WTC11 (cell line): ENCODE measurements at places on chromosomes 1 and 21. TPM values are rescaled to one million over a fixed set of nuclear protein-coding genes. Genes with fewer than 3 reads are reported as not detected.

GRCh38 chr1:151939141-151939540 lies 29.8 kb upstream of the THEM4 start:
- no peaks in the 10 kb centered on the region for H3K27me3 ChIP-seq
- DNase-seq: no peak
- no peak overlapping the region for H3K4me3 ChIP-seq
- H3K27ac ChIP-seq: no peak overlapping the region
- no peaks in the 10 kb centered on the region for H3K36me3 ChIP-seq

DNA sequence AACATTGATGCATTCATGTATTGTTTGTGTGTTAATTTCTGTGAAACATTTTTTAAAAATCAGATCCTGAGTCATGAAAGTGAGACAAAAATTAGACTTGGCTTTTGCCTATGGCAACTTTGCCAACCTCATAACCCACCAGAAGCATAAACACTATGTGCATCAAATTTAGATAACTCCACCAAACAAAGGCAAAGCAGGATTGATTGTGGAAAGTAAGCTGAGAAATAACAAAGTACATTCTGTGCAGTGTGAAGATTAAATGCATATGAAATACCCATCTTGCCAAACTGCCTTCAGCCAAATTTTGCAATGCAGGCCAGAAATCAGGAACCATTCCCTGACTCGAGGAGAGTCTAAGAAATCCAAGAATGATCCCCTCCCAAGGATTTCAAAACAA lies 493.4 kb downstream of the AJAP1 start:
- H3K27me3 ChIP-seq: peaks cover 20% of the 10 kb centered on the region
- no peaks in the 10 kb centered on the region for H3K4me1 ChIP-seq
- DNase-seq: no peak

GRCh38 chr1:201253411-201253810 lies 29.9 kb upstream of the PKP1 start:
- no peaks in the 10 kb centered on the region for H3K36me3 ChIP-seq
- H3K27ac ChIP-seq: no peak overlapping the region
- no peak overlapping the region for H3K4me3 ChIP-seq
- H3K27me3 ChIP-seq: no peaks in the 10 kb centered on the region; the same call in 1 of the 2 replicates

DNA sequence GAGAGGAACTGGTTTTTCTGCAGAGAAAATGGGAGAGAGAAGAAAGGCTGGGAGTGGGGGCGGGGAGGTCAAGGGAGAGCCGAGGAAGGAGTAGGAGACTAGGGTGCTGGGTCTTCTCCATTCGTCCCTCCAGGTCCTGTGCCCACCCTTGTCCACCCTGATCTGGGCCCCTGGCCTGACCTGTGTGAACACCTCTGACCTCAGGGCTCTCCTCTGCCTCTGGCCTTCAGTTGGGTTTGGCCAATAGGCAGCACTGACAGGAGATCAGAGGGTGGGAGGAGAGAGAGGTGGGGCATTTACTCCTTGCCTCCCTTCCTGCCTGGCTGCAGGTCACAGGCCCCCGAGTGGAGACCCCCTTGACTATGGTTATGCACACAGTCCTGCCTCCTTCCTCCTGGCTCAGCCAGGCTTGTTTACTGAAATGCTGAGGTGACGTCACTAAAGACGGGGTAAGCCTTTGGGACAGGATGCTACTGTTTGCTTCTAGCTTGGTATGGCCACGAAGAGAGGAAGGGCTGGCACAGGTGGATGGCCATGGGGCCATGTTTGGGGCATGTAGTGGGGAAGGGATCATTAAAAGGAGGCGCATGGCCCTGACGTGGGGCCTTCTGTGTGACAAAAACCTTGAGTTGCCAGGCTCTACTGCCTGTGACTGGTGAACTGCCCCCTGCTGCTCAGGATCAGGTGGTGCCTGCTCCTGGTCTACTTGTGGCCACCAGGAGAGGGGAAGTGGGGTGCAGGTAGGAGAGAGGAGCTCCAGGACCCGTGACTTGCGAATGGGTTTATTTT lies 248.7 kb upstream of the CSF3R start:
- DNase-seq: peak; percentile 30
- no peak overlapping the region for H3K27ac ChIP-seq
- H3K4me1 ChIP-seq: peaks cover 22% of the 10 kb centered on the region
- no peak overlapping the region; the same call in 1 of the 2 replicates for H3K4me3 ChIP-seq
- peaks cover 3% of the 10 kb centered on the region for H3K27me3 ChIP-seq

DNA sequence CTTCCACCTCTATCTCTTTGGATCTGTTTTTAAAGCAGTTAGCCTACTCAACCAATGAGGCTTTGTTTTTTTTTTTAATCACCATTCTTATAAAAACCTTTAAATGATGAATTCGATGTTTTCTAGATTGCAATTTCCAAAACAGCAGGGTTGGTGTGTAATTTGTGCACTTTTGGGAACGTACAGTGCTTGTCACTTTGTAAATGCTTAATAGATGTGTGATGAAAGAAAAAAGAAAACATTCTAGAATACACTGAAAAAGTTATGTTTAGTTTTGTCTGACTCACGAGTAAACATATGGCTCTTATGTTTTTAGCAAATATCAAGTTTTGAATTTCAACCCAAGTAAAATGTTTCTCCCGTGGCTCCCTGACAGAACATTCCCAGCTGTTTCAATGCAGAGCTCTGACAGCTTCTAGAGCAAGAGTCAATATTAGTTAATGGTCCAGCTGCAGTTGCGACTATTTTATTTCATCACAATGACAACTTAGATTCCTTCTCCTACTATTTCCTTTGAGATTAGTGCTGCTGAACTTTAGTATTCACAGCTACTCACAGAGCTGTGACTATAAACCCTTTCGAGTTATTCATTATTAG lies 362.5 kb upstream of the ADAMTS5 start:
- peaks cover 6% of the 10 kb centered on the region for H3K36me3 ChIP-seq
- no peak overlapping the region for H3K27ac ChIP-seq
- peaks cover 10% of the 10 kb centered on the region for H3K4me1 ChIP-seq
- H3K4me3 ChIP-seq: no peak overlapping the region
- no peak for DNase-seq
- no peaks in the 10 kb centered on the region for H3K27me3 ChIP-seq

GRCh38 chr21:33588485-33589335 lies at the start of gene DONSON:
Gene DONSON, minus strand, starts transcription at chr21:33588684. Its CDS starts 43 bp downstream, at chr21:33588641.
- H3K4me1 ChIP-seq: peaks cover 23% of the 10 kb centered on the region
- H3K27me3 ChIP-seq: no peaks in the 10 kb centered on the region
- H3K4me3 ChIP-seq: peak within 1 kb of the TSS; percentile 85
- peak; percentile 87 for DNase-seq
- peaks cover 16% of the 10 kb centered on the region for H3K36me3 ChIP-seq
- peak within 1 kb of the TSS; percentile 62 for H3K27ac ChIP-seq

The SYT6 gene
- 54.2 to 58.2 TPM (median 55.9 TPM) in 3 replicates for total RNA-seq
